ENCODE measurements at places on chromosomes 6 and 20.

DNA sequence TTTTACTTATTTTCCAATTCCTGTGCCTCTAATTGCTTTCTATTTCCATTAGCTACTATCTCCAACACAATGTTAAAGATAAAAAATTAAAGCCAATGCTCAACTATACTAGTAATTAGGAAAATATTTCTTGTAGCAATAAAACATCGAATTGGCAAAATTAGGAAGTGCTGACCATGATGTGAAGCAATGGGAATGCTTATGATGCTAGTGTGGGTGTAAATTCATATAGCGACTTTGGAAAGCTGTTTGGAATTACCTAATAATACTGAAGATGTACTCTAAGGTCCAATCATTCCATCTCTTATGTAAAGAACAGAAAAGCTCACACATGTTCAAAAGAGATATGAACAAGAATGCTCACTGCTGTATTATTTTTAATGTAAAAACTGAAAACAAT lies 78.2 kb downstream of the UBE3D start:
- DNase-seq: no peak

- no peak for DNase-seq
Observed at GRCh38 chr6:40695114-40695513, 108.0 kb upstream of the LRFN2 start.

GRCh38 chr6:84515067-84515466 lies 249.3 kb downstream of the TBX18 start:
- no peak for DNase-seq

GRCh38 chr6:12584631-12585405 lies 131.7 kb upstream of the PHACTR1 start:
- no peak for DNase-seq

- no peak for DNase-seq
Observed at GRCh38 chr6:28250747-28251146, 1.3 kb downstream of the ZKSCAN4 start.

GRCh38 chr6:138538390-138539031 lies 39.2 kb upstream of the NHSL1 start:
- no peak for DNase-seq

DNA sequence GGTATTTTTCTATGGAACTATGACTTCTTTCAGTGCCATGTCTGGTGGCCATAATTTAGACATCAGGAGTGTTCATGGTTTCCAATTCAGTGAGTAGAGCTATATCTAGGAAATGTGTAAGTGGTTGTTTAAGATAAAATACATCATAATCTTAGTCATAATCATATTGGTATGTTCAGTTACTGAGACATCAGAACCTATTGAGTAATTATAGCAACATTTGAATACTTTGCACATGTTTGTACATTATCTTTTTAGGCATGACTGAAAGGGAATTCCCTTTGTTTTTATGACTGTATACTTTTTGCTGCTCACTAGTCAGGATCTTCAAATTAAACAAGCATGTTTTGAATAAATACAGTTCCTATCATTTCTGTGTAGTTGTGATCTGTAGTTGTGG lies 64.0 kb downstream of the STXBP5 start:
- DNase-seq: no peak

DNA sequence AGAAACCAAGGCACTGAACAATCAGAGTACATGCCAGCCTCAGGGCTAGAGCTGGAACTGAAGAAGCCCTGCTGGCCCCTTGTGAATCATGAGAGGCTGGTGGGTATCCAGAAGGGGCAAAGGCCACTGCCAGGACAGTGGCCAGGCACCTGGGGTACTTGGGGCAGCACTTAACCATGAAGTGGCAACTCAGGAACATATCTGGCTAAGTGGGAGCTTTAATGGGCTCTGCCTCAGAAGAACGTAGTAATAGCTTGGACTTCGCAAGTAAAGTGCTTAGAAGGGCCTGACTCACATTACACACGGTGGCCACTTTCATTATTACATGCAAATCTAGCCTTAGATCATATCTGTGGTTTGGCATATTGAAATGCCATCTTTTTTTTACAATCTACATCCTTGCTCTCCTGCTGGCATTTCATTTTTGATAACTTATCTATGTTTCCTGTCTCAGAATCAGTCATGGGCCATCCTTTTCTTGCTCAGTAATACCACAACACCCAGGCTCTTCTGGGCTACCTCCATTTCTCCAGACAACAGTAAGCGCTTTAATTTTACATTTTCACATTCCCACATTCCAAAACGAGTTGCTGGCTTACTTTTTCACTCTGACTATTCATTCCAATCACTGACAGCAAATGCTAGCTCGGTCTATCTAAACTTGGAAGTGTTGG lies 21.6 kb downstream of the NAPB start:
- no peak for DNase-seq

- DNase-seq: no peak
Observed at GRCh38 chr20:23425129-23425528, 3.8 kb upstream of the NAPB start.

GRCh38 chr6:20921578-20921977 lies 387.3 kb downstream of the CDKAL1 start:
- DNase-seq: no peak

- DNase-seq: no peak
Observed at GRCh38 chr20:36591854-36592641, 13.5 kb upstream of the RAB5IF start.

Measured in stimulated activated CD8-positive, alpha-beta memory T cell treated with anti-CD3 and anti-CD28 coated beads, Interleukin-2, amount 100 ng/mL, for 1 hour (primary cell).